ENCODE measurements at places on chromosomes 7 and 10. TPM values are rescaled to one million over a fixed set of nuclear protein-coding genes. Genes with fewer than 3 reads are reported as not detected.

TBC1D12 gene
- 0.96 TPM for total RNA-seq

PIK3CG gene
- total RNA-seq, result 50.5 TPM

PSMA2 gene
- 135 TPM for total RNA-seq

CD36 gene
- total RNA-seq, result not detected

PFKFB3 gene
- 57.1 TPM for total RNA-seq

GRCh38 chr10:15796762-15797161, 63.5 kb downstream of the MINDY3 start:
- no peak overlapping the region for H3K4me3 ChIP-seq
- peaks cover 14% of the 10 kb centered on the region for H3K4me1 ChIP-seq
- no peak overlapping the region for H3K27ac ChIP-seq
- H3K27me3 ChIP-seq, result no peaks in the 10 kb centered on the region
- H3K36me3 ChIP-seq, result peaks cover 42% of the 10 kb centered on the region
- DNase-seq, result no peak

DNA sequence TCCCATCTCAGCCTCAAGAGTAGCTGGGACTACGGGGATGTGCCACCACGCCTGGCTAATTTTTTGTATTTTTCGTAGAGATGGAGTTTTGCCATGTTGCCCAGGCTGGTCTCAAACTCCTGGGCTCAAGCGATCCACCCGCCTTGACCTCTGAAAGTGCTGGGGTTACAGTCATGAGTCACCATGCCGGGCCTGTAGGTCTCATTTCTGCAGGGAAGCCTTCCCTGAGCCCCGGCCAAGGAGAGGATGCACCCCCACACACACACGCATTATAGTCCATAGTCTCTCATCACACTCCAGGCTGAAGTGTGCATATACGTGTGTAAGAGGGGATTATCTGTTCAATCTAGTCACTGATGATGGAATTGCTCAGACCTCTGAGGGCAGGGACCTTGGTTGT, 29.3 kb downstream of the KCNMA1 start:
- H3K4me1 ChIP-seq, result peaks cover 9% of the 10 kb centered on the region
- H3K27ac ChIP-seq, result no peak overlapping the region
- no peak overlapping the region for H3K4me3 ChIP-seq
- peaks cover 11% of the 10 kb centered on the region for H3K27me3 ChIP-seq

- DNase-seq, result no peak
- H3K4me1 ChIP-seq, result no peaks in the 10 kb centered on the region
- no peak overlapping the region for H3K27ac ChIP-seq
- H3K4me3 ChIP-seq, result no peak overlapping the region
Measured at GRCh38 chr10:13873196-13873595, 286.4 kb downstream of the PRPF18 start.

DNA sequence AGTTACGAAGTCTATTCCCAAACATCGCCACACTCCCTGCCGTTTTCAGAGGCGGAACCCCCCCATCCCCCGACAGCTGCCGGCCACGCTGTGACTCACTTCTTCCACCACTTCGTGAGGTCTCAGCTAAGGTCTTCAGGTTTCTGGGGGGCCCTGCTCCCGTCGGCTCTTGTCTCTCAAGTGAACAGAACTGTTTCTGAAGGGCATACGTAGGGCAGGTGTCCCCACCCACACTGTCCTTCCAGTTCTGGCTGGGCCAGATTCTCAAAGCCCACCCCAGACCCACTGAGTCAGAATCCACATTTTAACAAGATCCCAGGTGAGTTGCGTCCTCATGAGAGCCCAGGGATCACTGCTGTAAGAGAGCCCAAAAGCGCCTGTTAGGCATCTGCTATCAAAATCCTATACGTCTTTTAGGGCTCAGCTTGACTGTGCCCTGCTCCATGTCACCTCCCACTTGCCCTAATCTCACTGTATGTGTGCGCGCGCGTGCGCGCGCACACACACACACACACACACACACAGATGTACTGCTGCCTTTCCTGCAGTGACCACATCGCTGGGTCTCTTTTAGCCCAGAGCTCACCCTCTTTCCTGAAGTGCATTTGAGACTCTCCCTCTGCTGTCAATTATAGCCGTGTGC, 78.8 kb downstream of the PROSER2 start:
- peaks cover 17% of the 10 kb centered on the region for H3K27me3 ChIP-seq
- DNase-seq, result no peak
- H3K4me1 ChIP-seq, result peaks cover 3% of the 10 kb centered on the region
- no peak overlapping the region for H3K27ac ChIP-seq
- H3K36me3 ChIP-seq, result no peaks in the 10 kb centered on the region

DNA sequence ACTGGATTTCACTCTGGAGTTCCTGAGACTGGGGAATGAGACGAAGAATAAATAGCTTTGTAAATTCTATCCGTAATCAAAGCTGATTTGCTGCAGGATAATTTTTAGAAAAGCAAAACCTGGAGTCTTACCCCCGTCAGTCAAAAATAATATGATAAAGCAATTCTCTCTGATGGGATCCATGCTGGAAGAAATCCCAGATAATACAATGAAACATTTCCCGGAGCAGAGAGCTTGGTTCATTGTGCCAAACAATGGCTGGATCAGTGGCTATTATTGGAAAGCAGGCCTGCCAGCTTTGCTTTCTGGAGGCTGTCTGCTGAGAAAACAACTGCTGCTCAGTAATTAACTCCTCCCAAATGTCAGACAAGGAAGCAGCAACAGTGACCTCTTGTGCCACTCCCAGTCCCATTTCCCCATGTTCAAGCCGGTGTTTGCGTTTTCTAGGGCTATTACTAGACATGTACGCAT, 609.4 kb upstream of the PCDH15 start:
- H3K4me3 ChIP-seq, result no peak overlapping the region
- no peaks in the 10 kb centered on the region for H3K36me3 ChIP-seq
- H3K27ac ChIP-seq, result no peak overlapping the region
- H3K4me1 ChIP-seq, result no peaks in the 10 kb centered on the region

- H3K36me3 ChIP-seq, result peaks cover 5% of the 10 kb centered on the region
- no peaks in the 10 kb centered on the region for H3K27me3 ChIP-seq
- DNase-seq, result no peak
- H3K4me3 ChIP-seq, result no peak overlapping the region
- peaks cover 39% of the 10 kb centered on the region for H3K4me1 ChIP-seq
Measured at GRCh38 chr7:2253021-2253420, 11.0 kb downstream of the NUDT1 start.

GRCh38 chr7:1386623-1387220, 72.5 kb downstream of the MICALL2 start:
- no peaks in the 10 kb centered on the region for H3K36me3 ChIP-seq
- no peak for DNase-seq
- H3K27me3 ChIP-seq, result no peaks in the 10 kb centered on the region
- no peak overlapping the region for H3K4me3 ChIP-seq
- no peak overlapping the region for H3K27ac ChIP-seq

GRCh38 chr7:137937202-137937560, 64.7 kb downstream of the CREB3L2 start:
- H3K4me3 ChIP-seq, result no peak overlapping the region
- no peak overlapping the region for H3K27ac ChIP-seq
- H3K4me1 ChIP-seq, result peaks cover 33% of the 10 kb centered on the region

- no peak overlapping the region for H3K4me3 ChIP-seq
- H3K27ac ChIP-seq, result no peak overlapping the region
- no peak for DNase-seq
- no peaks in the 10 kb centered on the region for H3K27me3 ChIP-seq
Measured at GRCh38 chr10:57788117-57788516, 479.6 kb downstream of the IPMK start.

- no peaks in the 10 kb centered on the region for H3K27me3 ChIP-seq
- H3K36me3 ChIP-seq, result no peaks in the 10 kb centered on the region
Measured at GRCh38 chr10:84908491-84908890, 580.1 kb downstream of the CCSER2 start.

GRCh38 chr10:132413226-132414205, 16.5 kb downstream of the PWWP2B start:
- no peak for DNase-seq
- no peak overlapping the region for H3K27ac ChIP-seq
- no peaks in the 10 kb centered on the region for H3K27me3 ChIP-seq
- H3K36me3 ChIP-seq, result no peaks in the 10 kb centered on the region

GRCh38 chr10:2791774-2792443, 275.4 kb upstream of the PFKP start:
- H3K4me1 ChIP-seq, result peaks cover 23% of the 10 kb centered on the region
- no peak overlapping the region for H3K4me3 ChIP-seq
- peaks cover 7% of the 10 kb centered on the region for H3K27me3 ChIP-seq
- peak; percentile 71 for DNase-seq
- H3K36me3 ChIP-seq, result no peaks in the 10 kb centered on the region

DNA sequence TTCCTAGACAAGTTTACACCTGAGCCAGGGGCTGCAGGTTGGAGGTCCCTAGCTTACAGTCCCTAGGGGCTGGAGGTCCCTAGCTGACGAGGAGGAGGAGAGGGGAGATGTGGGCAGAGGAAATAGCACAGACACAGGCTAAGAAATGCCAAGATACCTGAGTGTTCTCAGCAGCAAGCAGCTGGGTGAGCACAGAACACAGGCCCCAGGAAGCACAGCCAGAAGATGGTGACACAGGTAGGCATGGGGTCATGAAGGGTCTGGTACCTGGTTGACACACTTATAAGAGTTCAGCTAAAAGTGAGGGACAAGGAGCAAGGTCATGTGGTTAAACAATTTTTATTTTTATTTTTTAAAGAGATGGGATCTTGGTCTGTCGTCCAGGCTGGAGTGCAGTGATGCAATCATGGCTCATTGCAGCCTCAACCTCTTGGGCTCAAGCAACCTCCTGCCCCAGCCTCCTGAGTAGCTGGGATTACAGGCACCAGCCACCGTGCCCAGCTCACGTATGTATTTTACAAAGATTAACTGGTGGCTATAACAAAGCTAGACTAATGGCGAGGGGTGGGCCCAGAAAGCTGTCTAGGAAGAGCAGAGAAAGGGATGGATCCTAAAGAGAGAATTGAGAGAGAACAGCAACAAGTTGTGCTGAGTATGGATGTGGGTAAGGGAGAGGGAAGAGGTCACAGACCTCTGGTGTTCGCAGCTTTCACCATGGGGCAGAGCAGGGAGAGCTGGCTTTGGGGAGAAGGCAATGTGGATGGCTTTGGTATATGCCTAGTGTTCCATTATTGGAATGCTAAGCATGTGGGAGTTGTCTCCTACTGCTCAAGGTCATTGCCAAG, 140.3 kb upstream of the KLF14 start:
- peaks cover 30% of the 10 kb centered on the region for H3K4me1 ChIP-seq
- H3K4me3 ChIP-seq, result no peak overlapping the region
- H3K27me3 ChIP-seq, result no peaks in the 10 kb centered on the region
- peaks cover 48% of the 10 kb centered on the region for H3K36me3 ChIP-seq
- H3K27ac ChIP-seq, result peak overlapping the region; percentile 56
